ENCODE measurements at places on chromosomes 6 and 20.

- DNase-seq: no peak
Observed at GRCh38 chr6:53506872-53507271, 38.0 kb downstream of the GCLC start.

- no peak for DNase-seq
Observed at GRCh38 chr6:82066991-82067411, 180.5 kb downstream of the IBTK start.

DNA sequence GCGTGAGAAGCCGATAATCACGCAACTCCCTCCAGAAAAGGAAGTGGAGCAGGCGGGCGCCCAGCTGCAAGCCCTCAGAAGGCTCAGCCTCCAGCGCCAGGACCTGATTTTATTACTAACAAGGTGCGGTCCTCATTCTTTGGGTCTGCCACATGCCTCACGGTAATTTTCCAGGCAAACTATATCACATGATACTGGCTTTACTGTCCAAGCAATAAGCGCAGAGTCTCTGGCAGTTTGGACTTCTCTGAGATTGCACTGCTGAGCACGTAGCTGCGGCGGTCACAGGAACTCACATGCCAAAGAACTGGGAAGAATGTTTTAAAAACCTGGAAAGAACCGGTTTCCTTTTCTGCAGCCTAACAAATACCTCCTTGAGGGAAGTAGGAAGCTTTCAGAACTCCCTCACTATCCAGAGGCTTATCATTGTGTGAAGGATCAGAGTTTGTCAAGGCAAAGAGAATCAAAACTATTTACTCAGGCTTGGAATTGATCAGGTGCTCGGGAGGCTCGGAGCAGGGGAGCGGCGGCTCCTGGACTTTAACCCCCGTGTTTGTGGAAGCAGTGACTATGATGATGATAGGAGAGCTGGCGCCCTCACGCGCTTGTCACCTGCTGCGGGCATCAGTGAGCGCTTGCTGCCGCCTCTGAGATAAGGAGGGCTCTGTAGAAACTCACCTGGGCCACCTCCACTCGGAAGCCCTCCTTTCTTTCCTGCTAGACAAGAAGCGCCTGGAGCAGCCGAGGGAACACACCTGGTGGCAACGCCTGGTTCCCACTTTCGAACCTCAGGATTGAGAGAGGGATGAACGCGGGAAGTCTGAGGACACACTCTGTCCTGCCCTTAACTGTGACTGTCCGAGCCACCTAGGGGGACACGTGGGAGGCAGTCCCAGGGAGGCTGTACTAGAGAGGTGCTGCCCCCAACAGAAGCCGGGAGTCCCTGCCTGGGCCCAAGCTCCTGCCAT is 27.2 kb upstream of the SYNJ2 start:
- DNase-seq: no peak

GRCh38 chr6:41975276-41975675 is 33.7 kb upstream of the CCND3 start:
- DNase-seq: no peak

- DNase-seq: no peak
Observed at GRCh38 chr6:139778688-139779087, 404.2 kb upstream of the CITED2 start.

DNA sequence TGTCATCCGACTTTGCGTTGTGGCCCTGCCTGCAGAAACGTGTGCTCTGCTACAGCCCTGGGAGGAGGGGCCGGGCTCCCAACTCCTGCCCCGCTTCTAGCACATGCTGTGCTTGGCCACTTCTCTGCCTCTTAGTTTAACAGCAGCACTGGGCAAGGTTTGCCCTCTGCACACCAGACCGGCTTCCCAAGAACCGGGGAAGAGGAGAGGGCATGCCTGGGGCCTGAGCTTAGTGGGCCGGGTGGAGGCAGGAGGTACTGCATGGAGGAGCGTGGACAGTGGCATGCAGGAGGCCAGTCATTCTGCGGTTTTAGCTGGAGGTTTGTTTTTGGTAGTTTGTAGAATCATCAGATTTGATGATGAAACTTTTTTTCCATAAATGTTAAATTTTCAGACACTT is 45.5 kb downstream of the CEP43 start:
- DNase-seq: no peak

DNA sequence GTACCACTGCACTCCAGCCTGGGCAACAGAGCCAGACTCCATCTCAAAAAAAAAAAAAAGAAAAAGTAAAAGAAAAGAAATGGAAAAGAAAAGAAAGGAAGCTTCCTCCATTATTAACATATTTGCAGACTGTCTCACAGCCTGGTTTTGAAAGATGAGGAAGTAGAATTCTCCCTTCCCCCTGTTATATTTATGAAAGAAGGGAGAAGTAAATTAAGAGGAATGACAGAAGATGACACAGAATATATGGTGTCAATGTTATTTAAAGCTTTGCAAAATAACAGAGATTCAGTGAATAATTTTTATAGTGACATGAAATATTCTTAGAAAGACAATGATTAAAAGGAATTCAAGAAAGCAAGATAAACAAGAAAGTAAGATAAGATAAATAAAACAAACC is 83.7 kb upstream of the PRSS16 start:
- DNase-seq: no peak

DNA sequence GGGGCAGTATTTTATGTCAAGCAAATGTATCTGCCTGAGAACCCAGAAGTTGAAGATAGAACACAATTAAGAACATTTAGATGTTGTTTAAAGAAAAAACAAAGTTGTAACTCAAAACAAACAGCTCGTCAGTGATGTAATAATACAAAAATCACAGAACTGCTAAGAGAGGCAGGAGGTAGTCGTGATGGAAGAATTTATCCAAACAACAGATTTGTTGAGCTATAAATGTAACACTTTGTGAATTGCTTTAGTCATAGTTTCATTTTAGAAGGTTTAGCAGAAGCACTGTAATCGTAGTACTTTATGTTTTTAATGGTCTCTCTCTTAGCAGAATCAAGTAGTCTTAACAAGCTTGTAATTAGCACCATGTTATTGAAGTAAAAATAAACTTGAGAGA is 73.6 kb downstream of the SCAF8 start:
- DNase-seq: no peak

DNA sequence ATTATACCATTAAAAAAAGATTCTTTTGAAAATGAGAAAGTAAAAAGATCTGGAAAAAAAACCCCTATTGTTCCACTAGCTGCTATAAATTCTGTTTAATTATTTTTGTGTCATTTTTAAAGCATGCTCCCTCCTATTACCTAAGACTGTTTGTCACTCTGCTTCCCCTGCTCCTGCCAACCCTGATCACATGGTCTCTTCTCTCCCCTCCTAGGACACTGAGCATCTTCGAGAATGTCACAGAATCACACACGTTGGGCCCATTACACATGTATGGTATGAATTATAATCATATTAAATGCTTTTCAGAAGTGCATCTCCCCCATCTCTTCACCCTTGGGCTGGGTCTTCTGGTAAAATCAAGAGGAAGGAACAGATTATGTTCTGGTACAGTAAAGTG is 6.2 kb downstream of the SNAP91 start:
- DNase-seq: no peak

DNA sequence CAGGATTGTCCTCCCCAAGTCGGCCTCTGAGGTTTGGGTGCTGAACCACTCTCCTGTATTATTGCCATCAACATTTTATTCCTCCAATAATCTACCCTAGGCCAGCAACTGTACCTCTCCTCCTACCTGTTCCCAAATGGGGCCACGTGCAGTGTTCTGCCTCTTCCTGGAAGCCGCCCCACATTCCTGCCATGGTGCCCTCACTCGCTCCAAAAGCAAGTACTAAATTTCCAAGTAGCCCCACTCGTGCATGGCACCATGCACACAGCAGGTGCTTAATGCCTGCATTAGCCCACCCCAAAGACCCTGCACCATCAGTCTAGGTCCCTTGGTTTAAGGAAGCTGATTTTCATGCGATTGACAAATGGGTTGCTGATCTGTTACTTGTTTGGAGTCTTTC is 147.8 kb downstream of the NFATC2 start:
- no peak for DNase-seq

DNA sequence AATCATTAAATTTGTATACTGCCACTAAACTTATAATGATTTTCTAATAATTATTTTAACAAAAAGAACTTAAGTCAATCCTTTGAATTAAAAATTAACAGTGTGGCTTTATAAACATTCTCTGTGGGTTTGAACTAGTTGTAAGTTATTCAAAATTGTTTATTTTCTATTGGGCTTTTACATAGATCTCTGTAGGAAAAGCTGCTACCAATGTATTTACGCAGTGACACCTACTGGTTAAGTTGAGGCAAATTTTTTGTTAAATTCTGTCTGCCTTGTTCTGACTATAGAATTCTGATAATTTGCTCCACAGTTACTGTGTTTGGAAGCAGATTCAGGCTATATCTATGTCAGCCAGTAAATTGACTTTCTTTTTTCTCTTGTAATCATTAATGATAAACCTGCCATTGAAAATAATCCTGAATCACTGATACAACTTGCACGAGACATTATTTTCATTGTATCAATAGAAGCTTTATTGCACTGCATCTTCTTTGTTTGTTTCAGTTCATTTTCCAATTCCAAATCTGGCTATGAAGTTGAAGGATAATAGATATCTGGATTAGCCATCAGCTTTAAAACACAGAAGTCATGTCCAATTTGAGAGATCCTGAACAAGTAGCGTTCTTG is 66.0 kb upstream of the UTRN start:
- DNase-seq: no peak

GRCh38 chr6:148231572-148231971 is 111.1 kb upstream of the SASH1 start:
- DNase-seq: no peak

DNA sequence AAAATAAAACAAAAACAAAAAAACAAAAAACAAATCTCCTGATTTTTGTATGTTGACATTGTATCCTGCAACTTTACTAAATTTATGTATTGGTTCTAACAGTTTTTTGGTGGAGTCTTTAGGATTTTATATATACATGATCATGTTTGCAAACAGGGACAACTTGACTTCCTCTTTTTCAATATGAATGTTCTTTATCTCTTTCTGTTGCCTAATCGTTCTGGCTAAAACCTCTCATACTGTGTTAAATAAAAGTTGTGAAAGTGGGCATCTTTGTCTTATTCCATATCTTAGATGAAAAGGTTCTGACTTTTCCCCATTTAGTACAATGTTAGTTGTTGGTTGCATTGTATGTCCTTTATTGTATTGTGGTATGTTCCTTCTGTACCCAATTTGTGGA is 261.7 kb upstream of the NOX3 start:
- no peak for DNase-seq

DNA sequence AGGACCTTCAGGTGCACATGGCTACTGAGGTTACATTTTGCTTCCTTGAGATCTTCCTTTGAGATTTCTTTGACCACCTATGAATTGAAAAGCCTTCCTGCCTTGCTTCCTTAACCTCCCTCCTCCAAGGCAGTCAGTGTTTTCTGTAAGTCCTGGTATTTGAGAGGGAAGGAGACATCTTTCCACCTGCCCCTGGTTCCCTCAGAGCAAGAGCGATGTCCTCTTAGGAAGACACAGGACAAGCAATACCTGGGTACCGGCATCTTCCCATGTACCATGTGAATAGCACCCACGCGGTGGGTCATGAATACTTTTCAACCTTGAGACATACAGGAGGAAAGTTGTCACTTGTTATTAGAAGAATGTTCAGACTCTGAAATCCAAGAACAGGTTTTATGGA is 37.1 kb downstream of the GINS1 start:
- no peak for DNase-seq

DNA sequence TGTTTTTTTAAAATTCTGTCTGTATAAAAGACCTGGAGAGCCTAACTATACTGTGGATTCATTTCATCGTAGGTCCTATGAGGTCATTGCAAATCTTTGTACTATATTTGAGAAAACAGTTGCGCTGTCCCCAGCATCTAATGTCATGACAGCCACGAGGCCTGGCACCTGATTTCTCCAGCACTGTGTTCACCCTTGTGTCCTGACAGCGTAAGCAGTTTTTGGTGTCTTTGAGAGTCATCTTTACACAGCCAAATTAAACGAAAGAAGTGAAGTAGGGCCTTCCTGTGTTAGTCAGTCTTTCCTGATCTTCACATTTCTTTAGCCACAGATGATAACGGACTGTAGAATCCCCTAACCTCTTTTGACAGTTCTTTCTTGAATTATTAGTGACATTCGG is 70.6 kb upstream of the PHACTR2 start:
- DNase-seq: no peak

DNA sequence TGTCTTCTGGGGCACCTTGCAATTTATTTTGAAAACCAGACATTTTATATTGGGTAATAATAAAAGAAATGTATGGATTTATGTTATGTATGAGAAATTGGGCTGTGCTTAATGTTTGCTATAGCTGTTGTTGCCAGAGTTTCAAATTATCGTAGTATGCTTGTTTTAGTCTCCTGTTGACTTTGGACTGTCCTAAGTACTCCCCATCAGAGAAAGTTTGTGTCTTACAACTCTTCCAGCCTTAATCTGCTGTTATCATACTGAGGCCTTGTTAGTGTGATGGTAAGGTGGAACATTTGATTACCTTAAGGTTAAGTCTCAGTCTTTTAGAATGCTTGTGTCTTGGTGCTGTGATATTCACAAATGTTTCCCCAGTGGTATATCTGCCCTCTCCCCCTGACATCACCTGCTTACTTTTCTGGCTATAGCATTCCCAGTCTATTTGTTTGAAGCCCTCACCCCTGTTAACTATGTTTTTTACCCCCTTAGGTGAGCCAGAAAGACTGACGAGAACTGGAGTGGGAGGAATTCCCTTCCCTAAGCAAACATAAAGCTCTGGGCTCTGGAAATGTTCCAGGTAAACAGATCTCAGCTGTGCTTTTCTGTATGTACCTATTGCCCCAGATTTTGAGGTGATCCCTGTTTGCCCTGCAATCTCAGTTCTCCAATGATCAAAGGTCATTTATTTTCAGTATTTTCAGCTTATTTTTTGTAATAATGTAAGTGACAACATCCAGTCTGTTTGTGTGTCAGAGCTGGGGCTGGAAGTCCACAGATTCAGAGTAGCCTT is 581.1 kb upstream of the CITED2 start:
- DNase-seq: no peak

DNA sequence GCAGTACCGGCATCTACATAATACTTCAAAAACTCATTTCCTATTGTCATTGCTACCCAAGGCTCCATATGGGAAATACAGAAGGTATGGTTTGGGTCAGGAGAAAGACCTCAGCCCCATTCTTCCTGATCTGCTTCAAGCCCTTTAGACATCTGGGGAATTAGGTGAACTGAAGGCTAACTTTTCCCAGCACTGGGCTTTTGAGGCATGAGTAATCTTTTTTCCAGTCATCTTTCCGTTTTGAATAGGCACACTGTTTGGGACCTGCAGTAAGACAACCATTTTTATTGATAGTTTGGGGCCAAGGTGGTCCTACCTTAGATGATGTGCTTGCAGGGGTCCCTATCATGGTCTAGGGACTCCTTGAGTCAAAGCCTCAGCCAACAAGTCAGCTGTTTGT is 198.4 kb downstream of the HAO1 start:
- no peak for DNase-seq

Data from CD4-positive, alpha-beta T cell treated with Interleukin-1 beta for 1 hour (primary cell).